ENCODE measurements at places on chromosomes 4 and X.

DNA sequence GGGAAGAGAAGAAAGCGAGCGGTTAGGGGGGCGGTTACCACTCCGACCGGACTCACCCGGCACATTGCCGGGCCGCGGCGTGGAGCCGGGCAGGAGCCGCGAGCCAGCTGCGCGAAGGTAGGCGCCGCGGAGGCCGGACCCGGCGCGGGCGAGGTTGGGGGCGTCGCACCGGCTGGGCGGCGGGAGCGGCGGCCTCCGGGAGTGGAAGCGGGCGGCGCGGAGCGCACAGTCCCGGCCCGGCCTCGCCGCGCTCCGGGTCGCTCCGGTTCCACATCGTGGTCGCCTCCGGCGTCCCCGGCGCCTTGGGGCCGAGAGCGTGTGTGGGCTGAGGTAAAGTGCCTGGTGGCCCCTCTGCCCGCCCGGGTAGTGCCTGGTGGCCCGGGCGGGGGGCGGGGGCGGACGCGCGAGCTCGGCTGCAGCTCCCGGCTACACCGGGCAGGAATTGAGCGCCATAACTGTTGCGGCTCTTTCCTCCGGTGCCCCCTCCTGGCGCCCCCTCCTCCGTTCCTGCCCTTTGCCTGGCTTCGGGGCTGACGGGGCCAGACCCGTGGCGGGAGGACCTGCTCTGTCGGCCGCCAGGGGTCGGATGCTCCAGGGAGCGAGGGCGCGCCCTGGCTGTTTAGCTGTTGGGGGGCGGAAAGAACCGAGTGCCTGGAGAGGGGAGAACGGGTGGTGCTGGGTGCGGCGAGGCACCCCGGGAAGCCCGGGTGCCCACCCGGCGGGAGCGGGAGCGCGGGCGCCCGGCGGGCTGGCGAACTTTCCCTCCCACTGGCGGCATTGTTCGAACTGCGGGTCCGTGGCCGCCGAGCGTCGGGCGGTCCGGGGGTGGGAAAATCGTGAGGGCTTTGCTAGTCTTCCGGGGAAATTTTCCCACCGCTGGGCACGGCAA, 626 bp downstream of the JADE3 start:
- no peak for DNase-seq

GRCh38 chrX:108072746-108073145, 18.6 kb downstream of the PSMD10 start:
- no peak for DNase-seq

DNA sequence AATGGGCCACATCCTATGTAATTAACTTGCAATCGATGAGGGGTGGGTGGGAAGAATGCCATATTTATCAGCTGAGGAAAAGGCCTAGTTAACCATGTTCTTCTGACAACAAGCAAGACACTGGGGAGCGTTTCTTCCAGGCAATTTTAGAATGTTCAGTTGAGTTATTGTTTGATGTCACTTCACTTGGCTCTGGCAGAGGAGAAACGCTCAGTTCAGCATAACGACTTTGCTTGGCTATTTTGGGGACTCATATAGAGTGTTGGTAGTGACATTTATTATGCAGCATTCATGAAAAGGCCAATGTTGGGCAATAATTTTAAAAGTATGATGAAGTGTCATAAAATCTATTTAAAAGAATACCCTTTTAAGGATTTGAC, 648 bp downstream of the SYNPO2 start:
- no peak for DNase-seq

DNA sequence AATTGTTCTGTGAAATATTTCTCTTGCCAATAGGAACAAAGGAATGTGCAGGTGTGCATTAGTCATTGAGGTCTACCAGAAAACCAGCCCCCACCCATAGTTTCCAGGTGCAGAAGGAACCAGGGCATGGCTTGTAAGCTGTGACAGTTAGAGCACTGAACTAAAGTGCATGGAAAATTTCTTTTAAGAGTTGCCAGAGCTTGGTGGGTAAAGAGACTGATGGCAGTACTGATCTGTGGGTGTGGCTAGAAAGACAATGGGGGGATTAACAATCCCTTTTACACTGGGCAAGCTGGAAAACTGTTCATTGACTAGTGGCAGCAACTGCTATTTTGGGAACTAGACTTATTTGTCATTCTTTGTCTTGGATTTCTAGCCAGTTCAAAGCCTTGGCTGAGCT, 326.9 kb downstream of the PCDH19 start:
- DNase-seq, result no peak

GRCh38 chr4:33218238-33218637, 2498.1 kb downstream of the PCDH7 start:
- DNase-seq, result no peak

GRCh38 chr4:92189146-92189545, 114.6 kb upstream of the GRID2 start:
- DNase-seq, result no peak
